ENCODE measurements at places on chromosomes 6 and 20.

- no peak for DNase-seq
These were observed 2.9 kb downstream of the STX11 start for GRCh38 chr6:144153260-144153659.

DNA sequence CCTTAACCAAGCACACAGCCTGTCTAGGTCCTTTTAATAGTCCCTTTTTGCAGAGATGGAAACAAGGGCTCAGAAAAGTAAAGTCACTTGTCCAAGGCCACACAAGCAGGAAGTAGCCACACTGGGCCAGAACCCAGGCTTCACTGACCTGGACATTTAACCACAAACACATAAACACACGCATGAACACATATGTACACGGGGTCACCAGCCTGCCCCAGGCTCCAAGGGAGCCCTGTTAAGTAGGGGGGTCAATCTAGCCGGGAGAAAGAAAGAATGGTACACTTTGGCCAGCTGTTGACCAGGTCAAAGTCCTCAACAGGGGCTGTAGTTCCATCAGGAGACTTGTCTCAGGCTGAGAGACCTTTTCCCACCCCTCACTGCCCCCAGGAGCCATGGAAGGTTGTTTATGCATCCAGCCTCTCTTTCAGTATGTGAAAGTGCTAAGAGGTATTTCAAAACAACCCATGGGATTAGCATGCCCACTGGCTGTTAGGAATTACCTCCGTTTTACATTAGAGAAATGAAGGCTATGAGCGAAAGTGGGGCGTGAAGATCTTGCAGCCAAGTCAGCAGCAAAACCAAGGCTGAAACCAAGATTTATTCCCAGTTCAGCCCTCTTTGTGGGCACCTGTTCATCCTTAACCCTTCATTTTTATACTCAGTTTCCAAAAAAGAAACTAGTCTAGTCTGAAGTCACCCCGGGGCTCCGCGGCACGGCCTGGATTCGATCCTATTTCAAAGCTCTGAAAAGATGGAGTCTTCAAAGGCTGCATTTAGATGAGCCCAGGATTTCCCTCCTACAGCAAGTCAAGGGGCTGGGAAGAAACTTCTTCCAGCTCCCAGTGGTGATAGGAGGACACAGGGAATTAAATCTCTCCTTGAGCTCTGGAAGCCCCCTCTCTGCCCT is 9.8 kb downstream of the SDC4 start:
- no peak for DNase-seq

- DNase-seq: no peak
These were observed 117.3 kb downstream of the ARHGAP18 start for GRCh38 chr6:129592516-129593232.

GRCh38 chr20:50286174-50286511 is 95.5 kb downstream of the CEBPB start:
- DNase-seq: no peak

DNA sequence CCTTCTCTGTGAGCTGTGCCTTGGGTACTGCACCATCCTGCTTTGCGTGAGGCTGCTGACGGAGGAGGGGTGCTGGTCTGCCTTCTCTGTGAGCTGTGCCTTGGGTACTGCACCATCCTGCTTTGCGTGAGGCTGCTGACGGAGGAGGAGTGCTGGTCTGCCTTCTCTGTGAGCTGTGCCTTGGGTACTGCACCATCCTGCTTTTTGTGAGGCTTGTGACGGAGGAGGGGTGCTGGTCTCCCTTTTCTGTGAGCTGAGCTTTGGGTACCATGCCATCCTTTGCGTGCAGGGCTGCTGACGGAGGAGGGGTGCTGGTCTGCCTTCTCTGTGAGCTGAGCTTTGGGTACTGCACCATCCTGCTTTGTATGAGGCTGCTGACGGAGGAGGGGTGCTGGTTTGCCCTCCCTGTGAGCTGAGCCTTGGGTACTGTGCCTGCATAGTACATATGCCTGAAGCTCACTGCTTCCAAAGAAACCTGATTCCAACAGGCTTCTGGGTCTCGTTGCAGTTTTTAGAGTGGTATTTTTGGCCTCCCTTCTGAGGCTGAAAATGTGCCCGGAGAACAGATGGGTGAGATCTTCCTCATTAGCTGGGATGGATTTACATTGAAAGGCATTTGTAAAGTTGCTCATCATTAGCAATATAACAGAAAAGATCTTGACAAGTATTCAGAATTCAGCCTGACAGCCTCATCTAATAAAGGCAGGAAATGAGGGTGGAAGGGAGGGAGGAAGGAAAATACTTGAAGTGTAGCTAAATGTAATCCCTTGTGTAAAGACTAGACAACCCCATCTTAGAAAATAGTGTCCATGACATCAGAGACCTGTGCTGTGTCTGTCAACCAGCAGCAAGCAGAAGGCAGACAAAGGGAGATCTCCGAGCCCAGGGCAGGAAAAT is 46.8 kb upstream of the UNC93A start:
- DNase-seq: no peak

DNA sequence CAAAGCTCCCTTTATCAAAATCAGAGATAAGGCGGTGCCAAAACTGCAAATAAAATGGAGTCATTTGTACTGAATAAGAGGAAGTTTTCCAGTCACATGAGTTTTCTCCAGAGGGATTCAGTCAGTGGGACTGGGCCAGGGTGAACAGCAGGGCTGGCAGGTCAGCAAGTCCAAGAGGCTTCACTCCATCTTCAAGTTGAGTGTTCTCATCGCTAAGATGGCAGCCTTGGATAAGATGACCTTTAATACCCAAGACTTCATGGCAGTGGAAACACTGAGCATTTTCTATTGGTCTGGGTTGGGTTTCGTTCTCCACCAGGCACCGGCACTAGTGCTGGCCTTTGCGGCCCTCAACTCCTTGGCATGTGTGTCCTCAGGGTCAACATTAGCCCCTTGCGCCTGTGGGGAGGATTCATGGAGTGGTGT is 29.3 kb upstream of the IGF2R start:
- DNase-seq: no peak

- DNase-seq: no peak
These were observed 727 bp downstream of the MRS2 start for GRCh38 chr6:24403501-24403824.

GRCh38 chr20:61808447-61808846 is 257.2 kb downstream of the TAF4 start:
- DNase-seq: no peak

DNA sequence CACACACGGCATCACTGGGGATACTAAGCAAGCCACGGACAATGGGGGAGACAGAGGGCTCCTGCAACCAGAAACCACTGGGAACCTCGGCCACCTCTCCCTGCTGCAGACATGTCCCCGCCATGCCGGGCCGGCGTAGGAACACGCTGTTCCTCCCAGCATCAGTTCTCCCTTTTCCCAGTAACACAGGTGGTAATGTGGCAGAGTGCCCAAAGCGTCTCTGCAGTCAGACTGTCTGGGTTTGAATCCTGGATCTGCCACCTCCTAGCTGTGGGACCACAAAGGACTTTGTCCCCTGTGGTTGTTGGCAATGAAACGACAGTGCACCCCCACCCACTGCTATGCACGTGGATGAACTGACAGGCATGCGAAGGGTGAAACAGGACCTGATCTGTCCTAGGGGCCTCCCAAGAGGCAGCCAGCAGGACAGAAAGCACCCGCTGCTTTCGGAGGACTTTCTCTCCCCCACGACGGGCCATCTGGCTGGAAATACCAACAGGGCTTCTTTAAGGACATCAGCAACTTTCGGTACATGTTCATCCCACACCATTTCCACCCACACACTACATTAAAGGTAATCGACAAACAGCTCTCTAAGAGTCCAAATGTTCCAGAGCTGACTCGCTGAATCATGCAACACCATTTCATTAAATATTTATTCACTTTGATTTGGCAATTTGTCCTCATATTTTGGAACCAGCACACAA is 74.1 kb downstream of the SULF2 start:
- no peak for DNase-seq

GRCh38 chr6:90062051-90062450 is 167.8 kb downstream of the GJA10 start:
- DNase-seq: no peak

- no peak for DNase-seq
These were observed 23.3 kb downstream of the BCAS1 start for GRCh38 chr20:54047048-54047447.

Data from CMK (cell line).